HepG2 (cell line): ENCODE measurements at places on chromosomes 7 and 10.
A peak's percentile ranks its signal among the peaks of the same experiment; 100 is the strongest.

- DNase-seq: peak; percentile 27
Observed at GRCh38 chr10:34861293-34862021, 46.4 kb upstream of the PARD3 start.

DNA sequence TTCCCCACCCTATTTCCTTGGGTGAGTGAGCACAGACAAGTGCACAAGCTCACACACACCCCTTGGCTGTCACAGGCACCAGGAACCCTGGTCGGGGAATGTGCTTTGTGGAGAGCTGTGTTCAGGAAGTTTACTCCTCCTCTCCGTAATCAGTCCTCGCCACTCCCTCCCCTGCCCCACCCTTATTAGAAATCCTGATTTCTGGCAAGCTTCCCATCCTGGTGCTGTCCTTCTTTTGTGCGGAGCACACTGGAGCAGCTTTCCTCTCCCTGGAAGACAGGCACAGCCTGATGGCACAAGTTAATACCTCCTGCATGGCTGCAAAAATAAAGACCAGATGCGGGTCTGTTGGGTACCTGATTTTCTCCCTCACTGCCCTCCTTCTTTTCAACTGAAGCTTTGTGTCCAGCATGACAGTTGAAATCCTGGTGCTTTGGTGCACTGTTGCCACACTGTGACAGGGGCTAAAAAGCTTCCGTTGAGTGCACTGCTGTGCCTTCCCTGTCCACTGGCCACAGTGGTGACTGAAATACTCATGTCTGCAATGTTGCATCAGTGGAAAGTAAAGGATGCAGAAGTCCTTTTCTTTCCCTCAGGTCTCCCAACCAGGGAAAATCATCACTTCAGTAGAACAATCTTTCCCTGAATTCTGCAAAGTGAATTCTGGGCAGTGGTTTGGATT, 55.0 kb downstream of the LRRC4 start:
- no peak for DNase-seq

DNA sequence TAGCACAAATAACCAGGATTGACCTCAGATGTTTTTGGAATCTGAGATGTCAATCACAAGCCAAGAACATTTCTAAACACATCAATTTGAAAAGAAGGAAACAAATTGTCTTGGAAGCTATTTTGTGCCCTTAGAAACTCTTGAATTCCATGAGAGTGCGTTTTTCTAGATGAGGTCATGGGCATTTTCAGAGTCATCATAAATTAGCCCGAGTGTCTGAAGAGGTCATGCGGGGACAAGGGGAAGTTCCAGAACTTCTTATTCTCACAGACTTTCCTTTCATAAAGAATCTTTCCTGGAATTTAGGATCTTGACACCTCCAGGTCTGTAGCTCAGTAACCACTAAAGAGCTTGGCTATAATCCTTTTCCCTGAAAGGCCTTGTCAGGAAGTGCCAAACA, 28.2 kb downstream of the IL2RA start:
- no peak for DNase-seq

DNA sequence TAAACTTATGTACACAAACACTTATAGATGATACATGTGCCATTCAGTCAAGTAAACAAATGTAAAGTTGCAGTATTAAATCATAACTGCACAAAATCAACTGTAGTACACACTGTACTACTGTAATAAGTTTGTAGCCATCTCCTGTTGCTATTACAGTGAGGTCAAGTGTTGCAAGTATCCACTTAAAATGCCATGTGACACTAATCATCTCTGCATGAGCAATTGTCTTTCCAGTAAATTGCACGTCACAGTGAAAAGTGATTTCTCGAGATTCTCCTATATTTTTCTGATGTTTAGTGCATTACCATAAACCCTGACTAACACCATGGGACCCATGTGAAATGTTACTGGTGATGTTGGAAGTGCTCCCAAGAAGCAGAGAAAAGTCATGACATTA, 293.3 kb upstream of the SP4 start:
- DNase-seq: no peak
